Activated CD4-positive, alpha-beta T cell treated with anti-CD3 and anti-CD28 coated beads, Interleukin-2, amount 10 ng/mL, durations not matched to agents 24 days and 14 days (primary cell): ENCODE measurements at places on chromosomes 5 and 9. TPM values are rescaled to one million over a fixed set of nuclear protein-coding genes. Genes with fewer than 3 reads are reported as not detected.

Gene PTGDS
- not detected in 2 replicates for total RNA-seq

Gene KCNV2
- total RNA-seq: not detected in 2 replicates

Gene PIP5KL1
- total RNA-seq: 0.89 and 0.90 TPM in 2 replicates

Gene VDAC1
- total RNA-seq: 508 and 515 TPM in 2 replicates

Gene STOML2
- total RNA-seq: 258 and 262 TPM in 2 replicates

Gene POU5F2
- 1.1 TPM in 2 replicates for total RNA-seq

Gene SLC28A3
- 0.44 and 0.54 TPM in 2 replicates for total RNA-seq

Gene FOXD4L4
- total RNA-seq: not detected in 2 replicates

Gene LSM11
- 8.6 and 9.2 TPM in 2 replicates for total RNA-seq

Gene MAMDC4
- total RNA-seq: 24.7 and 30.1 TPM in 2 replicates

Gene JAKMIP2
- 1.2 and 1.6 TPM in 2 replicates for total RNA-seq

Gene AMBP
- total RNA-seq: not detected in 2 replicates

Gene SPATA31D1
- total RNA-seq: not detected in 2 replicates

Gene CDC20B
- total RNA-seq: not detected in 2 replicates

Gene MCTP1
- not detected in 2 replicates for total RNA-seq

Gene ISOC1
- 29.4 and 31.6 TPM in 2 replicates for total RNA-seq

Gene PKD2L2
- not detected in 2 replicates for total RNA-seq

Gene KCNMB1
- 0.07 TPM in 1 of 2 replicates, not detected in the other for total RNA-seq

- no peak for DNase-seq
Observed at GRCh38 chr5:60333005-60333571, 366.9 kb downstream of the DEPDC1B start.

DNA sequence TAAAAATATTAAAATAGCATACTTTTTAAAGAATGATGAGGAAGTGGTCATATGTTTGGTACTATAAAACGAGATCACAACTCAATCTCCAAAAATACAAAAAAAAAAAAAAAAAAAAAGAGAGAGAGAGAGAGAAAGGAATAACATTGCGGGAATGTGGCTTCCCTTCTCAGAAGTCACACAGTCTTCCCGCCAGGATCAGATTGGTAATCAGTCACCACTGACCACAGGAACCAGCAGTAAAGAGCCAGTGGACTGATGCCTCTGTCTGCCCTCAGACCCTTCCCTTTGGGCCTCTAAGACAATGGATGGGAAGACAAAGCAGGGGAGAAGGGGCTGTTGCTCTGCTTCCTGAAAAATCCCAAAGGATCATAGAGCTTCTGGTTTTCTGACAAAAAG lies 104.9 kb downstream of the KLHL3 start:
- DNase-seq: peak; percentile 38

GRCh38 chr9:38004809-38005560 lies 64.0 kb downstream of the SHB start:
- DNase-seq: no peak

DNA sequence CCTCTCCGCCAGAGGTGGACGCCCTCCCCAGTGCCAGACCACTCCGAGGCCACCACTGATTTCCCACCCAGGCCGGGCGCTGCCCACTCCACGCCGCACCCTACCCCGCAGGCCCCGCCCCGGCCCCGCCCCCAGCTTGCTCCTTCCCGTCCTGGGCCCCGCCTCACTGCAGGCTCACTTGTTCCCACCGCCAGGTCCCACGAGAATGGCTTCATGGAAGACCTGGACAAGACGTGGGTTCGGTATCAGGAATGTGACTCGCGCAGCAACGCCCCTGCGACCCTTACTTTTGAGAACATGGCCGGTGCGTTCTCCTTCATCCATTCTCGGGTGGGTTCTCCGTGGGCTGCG lies 6.5 kb downstream of the LRRC26 start:
- no peak for DNase-seq

DNA sequence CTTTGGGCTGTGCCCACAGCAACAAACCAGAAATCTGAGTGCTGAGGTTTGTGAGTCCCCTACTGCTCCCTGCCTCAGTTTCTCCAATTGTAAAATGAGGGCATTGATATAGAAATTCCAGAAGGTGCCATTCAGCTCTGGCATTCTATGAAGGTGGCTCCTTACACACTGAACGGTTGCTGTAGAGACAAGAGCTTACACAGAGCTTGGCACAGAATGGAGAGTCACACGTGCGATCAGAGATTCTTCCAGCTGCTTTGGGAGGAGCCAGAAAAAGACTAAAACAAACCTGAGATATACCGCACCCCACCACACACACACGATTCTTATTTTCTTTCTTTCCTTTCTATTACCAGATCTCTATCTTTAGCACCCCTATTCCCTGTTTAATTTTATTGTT lies 122.7 kb downstream of the SLIT3 start:
- DNase-seq: no peak

- no peak for DNase-seq
Observed at GRCh38 chr5:42064821-42065220, 139.7 kb downstream of the FBXO4 start.

- DNase-seq: no peak
Observed at GRCh38 chr9:99870126-99870525, 36.3 kb upstream of the STX17 start.

DNA sequence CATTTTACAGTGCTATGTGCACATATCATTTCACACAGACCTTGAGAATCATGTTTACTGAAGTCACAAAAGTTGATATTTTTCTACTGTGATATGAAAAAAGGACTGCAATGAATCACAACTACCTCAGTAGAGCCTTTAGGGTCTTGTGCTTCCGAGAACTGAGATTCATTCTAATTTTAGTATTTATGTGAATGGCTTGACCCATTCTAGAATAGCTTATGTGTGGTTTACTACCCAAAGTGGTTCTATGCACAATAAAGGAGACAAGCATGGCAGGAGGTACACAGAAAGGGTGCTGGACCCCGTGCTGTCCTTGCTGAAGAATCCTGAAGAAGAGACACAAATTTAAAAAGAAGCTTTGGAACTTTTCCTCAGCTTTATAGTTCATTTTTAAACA lies 28.2 kb downstream of the MEF2C start:
- DNase-seq: no peak

DNA sequence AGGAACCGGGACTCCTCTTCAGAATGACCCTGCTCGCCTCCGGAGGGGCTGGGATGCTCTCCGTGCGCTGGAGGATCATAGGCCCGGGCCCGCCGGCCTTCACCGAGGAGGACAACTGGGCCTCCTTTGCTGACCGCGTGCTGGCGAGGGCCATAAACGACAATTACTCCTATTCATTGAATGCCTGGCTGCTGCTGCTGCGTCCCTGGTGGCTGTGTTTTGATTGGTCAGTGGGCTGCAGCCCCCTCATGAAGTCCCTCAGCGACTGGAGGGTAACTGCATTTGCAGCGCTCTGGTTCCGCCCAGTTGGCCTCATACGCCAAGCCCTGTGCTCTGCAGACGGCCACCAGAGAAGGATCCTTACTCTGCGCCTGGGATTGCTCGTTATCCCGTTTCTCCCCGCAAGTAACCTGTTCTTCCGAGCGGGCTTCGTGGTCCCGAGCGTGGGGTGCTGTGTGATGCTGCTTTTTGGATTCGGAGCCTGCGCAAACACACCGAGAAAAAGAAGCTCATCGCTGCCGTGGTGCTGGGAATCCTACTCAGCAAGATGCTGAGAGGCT lies 16.6 kb downstream of the OR2V1 start:
- DNase-seq: no peak

- no peak for DNase-seq
Observed at GRCh38 chr9:124350494-124351263, 64.6 kb downstream of the PSMB7 start.

DNA sequence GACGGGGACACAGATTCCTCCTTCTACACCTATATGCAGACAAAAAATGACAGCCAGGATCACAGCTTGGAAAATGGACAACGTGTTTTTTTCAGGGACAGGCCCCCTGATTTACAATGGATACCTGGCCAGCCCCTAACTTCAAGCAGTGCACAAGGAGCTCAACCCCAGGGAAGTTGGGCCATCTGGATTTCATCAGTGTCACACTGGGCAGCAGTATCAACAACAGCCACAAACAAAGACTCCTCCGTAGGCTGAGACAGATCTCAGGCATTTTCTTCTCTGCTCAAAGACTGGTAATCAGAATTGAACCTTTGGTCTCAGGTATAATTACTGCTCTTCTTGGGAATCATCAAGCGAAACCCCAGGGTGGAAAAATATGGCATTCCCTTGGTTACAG lies 374.0 kb downstream of the ZNF608 start:
- DNase-seq: no peak

GRCh38 chr9:109083141-109083540 lies 36.6 kb downstream of the TMEM245 start:
- peak; percentile 23 for DNase-seq

GRCh38 chr5:88115211-88115610 lies 153.4 kb downstream of the TMEM161B start:
- no peak for DNase-seq

DNA sequence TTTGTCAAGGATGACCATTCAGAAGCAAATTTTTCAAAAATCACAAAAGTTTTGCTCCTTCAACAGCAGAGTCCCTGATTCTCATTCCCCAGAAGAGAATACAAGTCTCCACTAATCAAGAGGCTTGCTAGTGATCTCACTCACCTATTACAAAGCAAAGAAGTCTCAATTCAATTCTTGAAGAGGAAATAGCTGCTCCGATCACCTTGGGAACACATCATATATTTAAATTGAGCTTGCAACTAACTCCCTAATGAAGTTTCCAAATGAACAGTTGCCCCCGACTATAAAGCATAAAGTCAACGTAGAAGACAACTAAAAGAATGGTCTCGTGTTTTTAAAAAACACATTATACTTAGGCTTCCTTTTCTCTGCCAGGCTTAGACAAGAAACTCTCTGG lies 1.6 kb downstream of the LIFR start:
- DNase-seq: no peak

GRCh38 chr5:75736273-75736672 lies 19.0 kb upstream of the POC5 start:
- DNase-seq: peak; percentile 22

DNA sequence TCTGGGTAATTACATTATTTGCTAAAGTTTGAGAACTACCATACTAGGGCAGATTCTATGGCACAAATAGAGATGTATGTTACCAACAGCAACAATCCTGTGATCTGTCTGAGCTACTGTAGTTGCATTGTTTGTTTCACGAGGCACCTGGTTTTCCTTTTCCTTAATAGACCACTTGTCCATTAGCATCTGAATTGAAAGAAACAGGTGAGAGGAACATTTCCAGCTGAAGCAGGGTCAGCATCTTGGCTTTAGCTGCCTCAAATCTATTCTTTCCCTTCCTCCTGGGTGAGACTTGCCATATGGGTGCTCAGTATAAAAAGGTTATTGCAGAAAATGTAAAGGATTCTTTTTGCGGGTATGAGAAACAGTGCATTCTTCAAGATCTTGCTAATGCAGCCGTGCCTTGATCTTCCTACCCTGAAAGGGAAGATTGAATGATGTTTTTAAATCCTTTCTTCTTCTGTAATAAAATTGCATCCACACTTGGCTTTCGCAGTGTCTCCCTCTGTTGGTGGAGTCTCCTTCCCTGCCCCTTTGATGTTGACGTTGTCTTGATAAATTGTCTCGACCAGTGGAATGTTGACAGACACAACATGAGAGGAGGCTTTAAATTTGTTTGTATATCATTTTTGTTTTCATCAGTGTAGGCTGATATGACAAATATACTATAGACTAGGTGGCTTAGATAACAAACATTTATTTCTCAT lies 118.0 kb upstream of the BRINP1 start:
- no peak for DNase-seq

- no peak for DNase-seq
Observed at GRCh38 chr5:115343855-115344254, 47.4 kb upstream of the CCDC112 start.

DNA sequence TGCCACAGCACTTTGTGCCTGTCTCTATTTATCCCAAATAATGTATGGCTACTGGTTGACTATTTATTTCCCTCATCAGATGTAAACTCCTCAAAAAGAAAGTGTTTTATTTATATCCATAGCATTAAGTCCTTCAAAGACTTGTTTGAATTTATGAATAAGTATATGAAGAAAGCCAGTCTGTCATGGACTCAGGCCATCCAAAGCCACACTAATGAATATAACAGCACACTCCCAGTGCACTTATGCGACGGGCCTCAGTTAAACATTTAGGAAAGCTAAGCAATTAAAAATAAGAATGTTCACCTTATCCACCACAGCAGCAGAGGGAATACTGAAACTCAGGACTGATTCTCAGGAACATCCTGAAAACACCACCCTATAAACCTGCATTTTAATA lies 77.5 kb downstream of the DENND1A start:
- no peak for DNase-seq

- no peak for DNase-seq
Observed at GRCh38 chr9:111040494-111040893, 2.2 kb upstream of the LPAR1 start.

- no peak for DNase-seq
Observed at GRCh38 chr5:62077387-62077786, 228.6 kb upstream of the KIF2A start.

DNA sequence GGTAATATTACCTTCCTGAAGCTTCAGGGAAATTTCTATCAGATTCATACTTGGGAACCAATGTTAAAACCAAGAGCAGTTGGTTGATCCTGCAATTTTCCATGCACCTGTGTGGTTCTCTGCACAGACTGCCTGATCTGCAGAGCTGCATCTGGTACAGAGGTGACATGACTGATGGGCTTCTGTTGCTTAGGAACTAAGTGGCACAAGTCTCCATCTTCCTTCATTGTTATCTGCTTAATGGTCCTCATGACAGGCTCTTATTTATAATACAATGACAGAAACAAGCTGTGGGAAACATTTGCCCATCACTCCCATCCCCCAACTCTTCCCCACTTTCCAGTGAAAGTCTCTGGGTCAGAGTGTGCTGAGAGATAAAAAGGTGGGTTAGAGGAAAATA lies 799.1 kb downstream of the TAF11L14 start:
- no peak for DNase-seq

- peak; percentile 49 for DNase-seq
Observed at GRCh38 chr9:126379661-126380360, 53.2 kb downstream of the MVB12B start.

- DNase-seq: no peak
Observed at GRCh38 chr5:94314460-94315131, 303.8 kb downstream of the KIAA0825 start.

GRCh38 chr9:2036844-2037243 lies 21.7 kb downstream of the SMARCA2 start:
- DNase-seq: no peak
